ENCODE measurements at places on chromosomes 1 and 21.

DNA sequence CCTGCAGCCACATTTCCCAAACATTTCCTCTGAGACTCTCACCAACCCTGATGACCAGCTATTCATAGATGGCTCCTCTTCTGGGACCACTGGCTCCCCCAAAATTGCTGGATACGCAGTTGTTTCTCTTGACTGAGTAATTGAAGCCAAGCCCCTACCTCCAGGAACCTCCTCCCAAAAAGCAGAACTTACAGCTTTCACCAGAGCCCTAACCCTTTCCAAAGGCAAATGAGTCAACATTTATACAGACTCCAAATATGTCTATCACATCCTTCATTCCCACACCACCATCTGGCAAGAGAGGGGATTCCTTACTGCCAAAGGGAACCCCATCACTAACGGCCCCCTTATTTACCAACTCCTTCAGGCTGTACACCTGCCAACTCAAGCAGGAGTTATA, 20.3 kb upstream of the CA6 start:
- DNase-seq = no peak

DNA sequence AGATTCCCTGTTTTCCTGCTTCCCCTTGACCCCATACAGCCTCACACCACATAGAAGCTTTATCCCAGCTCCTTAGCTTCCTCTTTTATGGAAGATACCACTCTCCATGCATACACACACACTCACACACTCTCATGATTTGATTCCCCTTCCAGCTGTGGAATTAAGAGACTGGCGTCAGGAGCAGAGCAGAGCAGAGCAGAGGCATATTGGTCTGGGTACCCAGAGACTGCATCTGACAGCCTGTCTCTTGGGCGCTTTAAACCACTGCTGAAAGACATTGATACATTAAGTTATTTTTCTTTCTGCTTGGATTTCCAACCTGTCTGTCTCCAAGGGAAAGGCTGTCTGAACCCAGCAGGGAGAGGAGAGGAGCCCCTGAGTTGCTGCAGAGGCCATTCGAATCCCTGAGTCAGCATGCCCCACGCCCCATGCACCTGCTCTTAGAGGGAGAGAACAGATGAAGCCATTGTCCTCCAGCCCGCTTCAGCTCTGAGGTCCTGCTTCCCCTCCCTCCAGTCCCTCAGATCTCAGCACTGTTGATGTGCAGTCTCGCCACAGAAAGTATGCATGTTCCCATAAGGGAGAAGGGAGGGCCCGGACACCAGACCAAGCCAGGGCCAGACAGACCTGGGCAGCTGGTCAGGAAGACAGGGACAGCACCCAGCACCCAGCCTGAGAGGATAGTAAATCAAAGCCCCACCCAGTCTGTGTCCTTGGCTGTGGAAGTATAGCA, 66.7 kb upstream of the GJB5 start:
- DNase-seq = no peak

- no peak for DNase-seq
Measured at GRCh38 chr1:91653183-91653582, 152.5 kb downstream of the CDC7 start.

- no peak for DNase-seq
Measured at GRCh38 chr1:47693115-47693514, 255.3 kb downstream of the FOXD2 start.

DNA sequence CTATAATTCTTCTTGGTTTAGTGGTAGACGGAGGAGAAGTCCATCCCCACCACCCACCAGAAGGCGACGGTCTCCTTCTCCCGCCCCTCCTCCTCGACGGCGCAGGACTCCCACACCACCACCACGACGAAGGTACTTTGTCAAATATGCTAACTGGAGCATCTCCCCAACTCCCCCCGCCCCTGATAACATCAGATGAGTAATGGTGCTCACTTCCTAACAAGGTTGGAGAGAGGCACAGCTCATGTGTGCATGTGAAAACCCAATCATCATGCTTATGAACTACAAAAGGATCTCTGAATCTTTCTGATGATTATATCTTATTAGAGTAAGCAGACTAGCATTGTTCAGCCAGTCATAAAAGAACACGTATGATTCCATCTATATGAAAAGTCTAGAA, 23.7 kb downstream of the SRRM1 start:
- no peak for DNase-seq

DNA sequence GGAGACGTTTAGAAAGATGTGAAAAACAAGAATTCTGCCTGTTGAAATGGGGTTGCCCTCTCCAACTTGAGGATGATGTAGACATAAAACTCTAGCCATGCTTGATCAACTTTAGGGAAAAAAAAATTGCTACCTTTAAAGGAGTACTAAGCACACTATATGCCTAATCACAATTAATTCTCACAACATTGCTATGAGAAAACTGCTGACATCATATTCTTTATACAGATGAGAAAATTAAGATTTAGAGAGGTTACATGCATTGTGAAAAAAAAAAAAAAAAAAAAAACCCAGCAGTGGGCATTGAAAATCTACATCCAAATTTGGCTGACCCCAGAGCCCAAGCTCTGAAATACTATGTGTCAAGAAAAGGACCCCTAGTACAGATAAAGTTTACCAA, 617.2 kb upstream of the ADGRL2 start:
- no peak for DNase-seq

DNA sequence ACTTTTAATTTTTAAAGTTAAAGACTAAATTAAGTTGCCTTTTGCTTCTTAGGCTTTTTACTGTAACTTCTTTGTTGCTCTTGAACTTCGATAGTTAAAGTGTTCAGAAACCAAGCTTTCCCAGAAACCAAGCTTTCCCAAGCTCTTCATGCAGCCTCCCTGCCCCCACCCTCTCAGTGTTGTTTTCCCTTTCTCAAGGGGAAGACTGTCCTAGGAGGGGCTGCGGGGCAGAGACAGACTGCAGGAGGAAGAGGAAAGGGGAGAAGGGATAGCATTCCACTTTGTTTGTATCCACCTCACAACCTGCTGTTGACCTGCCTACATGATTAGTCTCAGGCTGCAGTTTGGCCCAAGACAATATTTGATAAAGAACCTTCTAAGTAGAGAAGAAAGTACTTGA, 39.0 kb upstream of the DIPK1A start:
- DNase-seq = no peak

DNA sequence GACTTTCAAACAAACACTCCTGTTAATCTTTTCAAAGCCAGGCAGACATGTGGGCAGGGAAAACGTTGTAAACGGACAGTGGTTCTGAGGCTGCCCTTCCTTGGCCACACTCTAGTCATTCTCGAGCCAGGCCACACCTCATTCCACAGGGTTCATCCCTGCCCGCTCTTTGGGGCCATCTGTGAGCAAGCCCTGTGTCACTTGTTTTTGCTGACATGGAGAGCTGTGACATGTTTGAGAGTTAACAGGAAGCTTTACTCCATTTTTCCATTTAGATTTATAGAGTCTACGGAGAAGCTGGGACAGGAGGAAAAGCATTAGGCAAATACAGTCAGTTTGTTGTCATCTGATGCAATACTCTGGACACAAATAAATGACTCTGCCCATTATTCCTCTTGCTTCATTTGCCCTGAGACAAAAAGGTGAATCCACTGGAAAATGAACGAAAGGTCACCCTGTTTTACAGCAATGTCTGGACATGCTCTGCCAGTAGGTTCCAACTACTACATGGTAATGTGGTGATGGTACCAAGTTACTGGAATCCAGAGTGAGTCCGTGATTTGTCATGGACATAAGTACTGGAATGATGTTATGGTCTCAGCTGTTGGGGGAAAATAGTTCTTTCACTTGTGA, 126.9 kb downstream of the CLIC6 start:
- no peak for DNase-seq
